Stimulated activated naive B cell treated with anti-CD40 and anti-IgM and Interleukin-4, amounts not matched to agents 10 μg/mL and 1 μg/mL and 100 μg/mL, for 72 hours (primary cell): ENCODE measurements at places on chromosomes 5 and 9.

- no peak for DNase-seq
Measured at GRCh38 chr5:21858441-21858840, 994.7 kb downstream of the CDH12 start.

DNA sequence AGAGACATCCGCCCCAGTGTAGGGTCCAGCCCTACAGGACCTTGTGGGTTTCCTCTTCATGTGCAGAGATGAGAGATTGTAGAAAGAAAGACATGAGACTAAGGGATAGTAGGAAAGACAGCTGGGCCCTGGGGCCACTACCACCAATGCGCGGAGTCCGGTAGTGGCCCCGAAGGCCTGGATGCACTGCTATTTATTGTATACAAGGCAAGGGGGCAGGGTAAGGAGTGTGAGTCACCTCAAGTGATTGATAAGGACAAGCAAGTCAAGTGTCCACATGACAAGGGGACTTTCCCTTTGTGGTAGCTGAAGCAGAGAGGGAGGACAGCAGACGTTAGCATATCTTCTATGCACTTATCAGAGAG is 6.2 kb upstream of the TMEM141 start:
- no peak for DNase-seq

- no peak for DNase-seq
Measured at GRCh38 chr5:172869691-172870090, 35.6 kb downstream of the ERGIC1 start.

- DNase-seq: no peak
Measured at GRCh38 chr5:125574491-125575044, 828.1 kb upstream of the ZNF608 start.

DNA sequence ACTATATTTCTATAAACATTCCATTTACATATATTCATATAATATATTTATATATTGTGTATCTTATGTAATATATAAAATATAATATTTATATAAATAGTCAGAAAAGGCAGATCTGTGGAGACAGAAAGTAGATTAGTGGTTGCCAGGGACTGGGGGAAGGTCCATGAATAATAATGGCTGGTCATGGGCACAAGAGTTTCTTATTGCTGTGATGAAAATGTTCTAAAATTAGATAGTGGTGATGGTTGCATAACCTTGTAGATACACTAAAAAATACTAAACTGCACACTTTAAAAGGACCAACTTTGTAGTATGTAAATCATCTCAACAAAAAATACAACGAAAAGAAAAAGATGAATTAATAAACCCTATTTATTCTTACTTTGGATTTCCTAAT is 47.3 kb downstream of the NUP155 start:
- no peak for DNase-seq
